Epithelial cell of umbilical artery (primary cell): ENCODE measurements at places on chromosomes 2 and 18. TPM values are rescaled to one million over a fixed set of nuclear protein-coding genes. Genes with fewer than 3 reads are reported as not detected.

The RAMP1 gene
- total RNA-seq: not detected in 2 replicates

The EPB41L3 gene
- 159 and 169 TPM in 2 replicates for total RNA-seq

The MARCHF4 gene
- 3.2 and 6.2 TPM in 2 replicates for total RNA-seq

The CSRNP3 gene
- 0.46 TPM in 1 of 2 replicates, not detected in the other for total RNA-seq

The RALBP1 gene
- total RNA-seq: 87.4 and 90.9 TPM in 2 replicates

The BAZ2B gene
- total RNA-seq: 57.8 and 88.5 TPM in 2 replicates

The SERPINB3 gene
- not detected in 2 replicates for total RNA-seq

The KIF5C gene
- under 0.01 TPM in 2 replicates for total RNA-seq

The ADAM23 gene
- total RNA-seq: 9.6 and 12.7 TPM in 2 replicates

The SLC9A4 gene
- not detected in 2 replicates for total RNA-seq

The LRRC30 gene
- total RNA-seq: not detected in 2 replicates

The PSD4 gene
- total RNA-seq: under 0.01 and 0.30 TPM in 2 replicates
